WERI-Rb-1 (cell line): ENCODE measurements at places on chromosomes 5 and 9.

DNA sequence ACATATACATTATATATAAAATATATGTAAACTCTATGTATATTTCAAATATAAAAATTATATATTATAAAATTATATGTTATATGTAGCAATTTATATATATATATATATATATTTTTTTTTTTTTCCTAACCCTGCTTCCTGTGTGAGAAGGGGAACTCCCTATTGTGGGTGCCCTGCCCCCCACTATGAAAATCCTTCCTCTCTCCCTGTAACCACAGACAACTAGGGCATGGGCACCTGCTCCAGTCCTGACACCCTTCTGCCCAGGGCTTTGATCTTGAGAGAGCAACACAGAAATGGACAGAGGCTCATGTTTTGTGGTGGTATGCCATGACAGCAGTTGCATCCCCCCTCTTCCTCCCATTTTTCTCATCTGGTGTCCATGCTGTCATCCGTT lies 148.7 kb upstream of the IL12B start:
- DNase-seq = no peak

DNA sequence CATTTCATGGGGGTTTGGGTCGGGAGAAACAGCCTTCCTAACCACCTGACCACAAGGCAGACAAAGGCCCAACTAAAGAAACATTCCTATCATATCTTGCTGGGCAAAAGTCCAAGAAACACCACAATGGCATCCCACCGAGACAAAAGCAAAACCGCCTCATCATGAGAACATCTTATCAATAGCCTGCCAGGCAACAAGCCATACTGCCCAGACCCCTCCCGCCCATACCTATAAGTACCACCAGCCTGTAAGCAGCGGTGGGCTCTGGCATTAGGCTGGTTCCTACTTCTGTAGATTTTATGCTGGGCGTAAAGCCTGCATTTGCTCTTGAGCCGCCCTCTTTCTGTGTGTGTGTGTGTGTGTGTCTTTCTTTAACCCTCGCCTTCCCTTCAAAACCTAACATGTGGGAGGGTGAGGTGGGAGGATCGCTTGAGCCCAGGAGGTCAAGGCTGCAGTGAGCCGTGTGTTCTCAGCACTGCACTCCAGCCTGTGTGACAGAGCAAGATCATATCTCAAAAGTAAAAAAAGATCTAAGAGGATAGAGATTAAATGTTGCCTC lies 56.9 kb downstream of the PDE6A start:
- no peak for DNase-seq

GRCh38 chr5:61344187-61344944 lies 12.3 kb downstream of the ZSWIM6 start:
- no peak for DNase-seq

- no peak for DNase-seq
Measured at GRCh38 chr5:152511120-152511519, 106.0 kb upstream of the NMUR2 start.

GRCh38 chr5:151123897-151124751 lies 33.5 kb downstream of the ANXA6 start:
- DNase-seq = no peak

- DNase-seq = no peak
Measured at GRCh38 chr5:169979871-169980270, 424 bp downstream of the INSYN2B start.

- no peak for DNase-seq
Measured at GRCh38 chr5:126538579-126538978, 56.4 kb downstream of the ALDH7A1 start.

DNA sequence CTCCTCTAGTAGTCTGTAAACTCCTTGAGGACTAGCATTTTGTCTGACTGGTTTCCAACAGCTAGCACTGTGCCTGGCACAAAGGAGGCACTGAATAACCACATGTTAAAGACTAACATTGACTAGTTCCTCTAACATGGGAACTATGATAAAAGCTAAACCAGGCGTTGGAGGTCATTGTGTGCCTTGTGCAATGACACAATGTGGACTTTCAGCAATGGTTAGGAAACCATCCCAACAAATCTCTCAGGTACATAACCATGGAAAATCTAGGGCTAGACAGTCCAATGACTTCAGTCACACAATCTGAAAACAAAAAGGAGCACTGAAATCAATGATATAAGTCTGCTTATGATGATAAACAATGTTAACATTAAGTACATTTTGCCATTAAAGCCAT lies 200.6 kb downstream of the DCP2 start:
- no peak for DNase-seq

DNA sequence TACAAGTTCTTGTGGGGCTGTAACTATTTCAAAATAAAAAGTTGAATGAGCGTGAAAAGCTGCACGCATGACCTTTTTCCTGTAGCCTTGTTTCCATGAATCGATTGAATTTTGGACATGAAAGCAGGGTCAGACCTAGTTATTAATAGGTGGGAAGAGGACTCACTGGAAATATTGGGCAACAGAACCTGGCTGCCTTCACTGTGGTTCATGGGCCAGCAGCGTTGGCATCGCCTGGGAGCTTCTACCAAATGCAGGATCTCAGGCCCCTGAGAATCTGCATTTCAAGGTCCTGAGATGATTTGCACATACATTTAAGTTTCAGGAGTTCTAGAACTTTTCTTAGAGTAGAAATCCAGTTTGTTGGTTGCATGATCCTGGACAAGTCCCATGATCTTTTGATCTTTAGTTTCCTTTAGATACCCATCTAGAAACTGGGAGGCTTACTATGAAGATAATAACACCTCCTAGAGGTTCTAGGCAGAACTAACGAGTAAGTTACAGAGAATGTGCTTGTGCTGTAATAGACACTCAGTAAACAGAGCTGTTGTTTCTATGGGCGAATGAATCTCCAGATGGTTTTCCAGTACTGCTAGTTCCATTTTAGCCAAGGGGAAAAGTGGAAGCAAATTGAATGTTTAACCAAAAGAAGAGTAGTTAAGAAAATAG lies 12.4 kb downstream of the ANKRD33B start:
- DNase-seq = peak; percentile 0

DNA sequence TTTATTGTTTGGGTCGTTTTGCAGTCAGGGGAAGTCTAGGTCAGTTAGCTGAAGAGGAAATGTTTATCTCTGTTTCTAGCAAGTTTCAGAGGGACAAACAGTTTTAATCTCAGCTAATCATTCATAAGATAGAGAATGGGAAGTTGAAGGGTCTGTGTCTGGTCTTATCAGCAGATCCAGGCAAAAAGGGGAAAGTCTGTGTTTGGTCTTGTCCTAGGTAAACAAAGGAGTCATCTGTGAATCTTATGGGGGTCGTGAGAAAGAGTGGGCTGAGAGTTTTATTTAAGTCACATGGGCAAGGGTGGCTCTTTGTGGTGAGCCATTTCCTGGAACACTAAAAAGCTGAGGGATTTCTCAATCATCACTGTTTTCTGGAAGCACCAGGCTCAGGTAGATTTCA lies 5.6 kb upstream of the SNCAIP start:
- no peak for DNase-seq

- DNase-seq = no peak
Measured at GRCh38 chr5:15168358-15168757, 296.8 kb upstream of the ANKH start.

GRCh38 chr5:164357395-164358033 lies 852.1 kb downstream of the MAT2B start:
- DNase-seq = no peak

DNA sequence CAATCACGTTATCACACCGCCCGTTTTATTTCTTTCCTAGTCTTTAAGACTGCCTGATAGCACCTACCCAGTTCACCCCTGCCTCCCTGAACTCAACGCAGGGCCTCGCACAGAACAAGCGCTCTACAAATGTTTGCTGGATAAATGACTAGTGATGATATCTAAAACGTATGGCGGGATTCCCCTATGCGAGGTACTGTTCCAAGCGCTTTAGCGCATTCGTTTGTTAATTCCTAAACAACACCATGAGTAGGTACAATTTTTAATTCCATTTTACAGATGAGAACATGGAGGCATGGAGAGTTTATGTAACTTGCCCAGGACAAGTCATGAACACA lies 6.6 kb downstream of the POU4F3 start:
- no peak for DNase-seq

GRCh38 chr9:14962193-14962882 lies 52.1 kb upstream of the FREM1 start:
- DNase-seq = no peak

- no peak for DNase-seq
Measured at GRCh38 chr5:32460702-32461101, 16.2 kb upstream of the ZFR start.

DNA sequence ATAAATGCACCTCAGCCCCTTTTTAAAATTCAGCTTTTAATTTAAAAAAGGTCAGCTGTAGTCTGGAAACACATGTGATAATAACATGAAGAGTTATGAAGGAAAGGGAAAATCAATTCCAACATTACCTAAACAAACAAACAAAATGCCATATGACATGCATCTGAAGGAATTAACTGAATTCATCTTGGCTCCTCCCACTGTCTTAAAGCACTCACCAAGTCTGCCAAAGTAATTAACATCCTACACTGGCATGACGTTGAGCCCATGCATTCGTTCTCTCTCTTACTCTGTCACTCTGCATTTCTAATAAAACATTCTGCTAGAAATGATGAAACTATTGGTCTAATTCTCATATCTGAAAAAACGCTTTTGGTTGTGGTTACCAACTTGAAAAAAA lies 37.7 kb downstream of the TSSK1B start:
- DNase-seq = no peak

DNA sequence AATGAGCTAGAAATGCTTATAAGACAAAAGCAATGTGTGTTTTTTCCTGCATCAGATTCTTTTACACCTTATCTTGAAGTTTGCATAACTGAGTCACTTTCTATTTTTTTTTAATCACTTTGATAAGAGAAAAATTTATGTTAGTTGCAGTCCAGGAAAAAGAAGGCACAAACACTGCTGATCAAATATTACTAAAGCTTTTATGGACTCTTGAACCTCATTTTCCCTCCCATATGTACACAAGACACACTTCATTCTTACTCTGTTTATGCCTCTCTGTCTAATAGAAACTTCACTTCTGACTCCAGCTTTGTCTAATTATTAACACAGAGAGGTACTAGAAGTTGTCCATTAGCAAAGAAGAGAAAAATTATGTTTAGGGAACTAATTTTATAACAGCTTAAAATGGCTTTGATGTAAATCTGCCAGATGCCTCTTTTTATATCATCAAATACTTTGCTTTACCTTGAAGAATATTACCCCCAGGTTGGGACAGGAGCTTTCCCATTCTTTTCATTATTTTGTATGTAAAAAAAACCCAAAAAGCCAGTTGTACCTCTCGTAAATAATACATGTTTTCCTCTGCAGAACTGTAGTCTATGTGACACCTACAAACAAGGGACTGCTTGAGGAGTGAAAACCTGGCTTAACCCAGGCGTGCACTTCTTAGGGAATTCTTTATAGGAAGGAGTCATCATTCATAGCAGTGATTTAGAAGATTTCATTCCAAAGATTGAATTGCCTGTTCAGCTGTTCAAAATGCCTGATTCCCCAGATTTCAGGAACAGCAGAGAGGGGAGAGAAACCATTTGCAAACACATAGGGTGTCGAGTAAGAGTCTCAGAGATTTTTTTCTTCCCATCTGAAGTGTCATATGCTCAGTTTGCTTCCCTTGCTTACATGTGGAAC lies 72.6 kb downstream of the DAPK1 start:
- DNase-seq = no peak

- DNase-seq = no peak
Measured at GRCh38 chr9:133235549-133236222, 26.6 kb upstream of the OBP2B start.

DNA sequence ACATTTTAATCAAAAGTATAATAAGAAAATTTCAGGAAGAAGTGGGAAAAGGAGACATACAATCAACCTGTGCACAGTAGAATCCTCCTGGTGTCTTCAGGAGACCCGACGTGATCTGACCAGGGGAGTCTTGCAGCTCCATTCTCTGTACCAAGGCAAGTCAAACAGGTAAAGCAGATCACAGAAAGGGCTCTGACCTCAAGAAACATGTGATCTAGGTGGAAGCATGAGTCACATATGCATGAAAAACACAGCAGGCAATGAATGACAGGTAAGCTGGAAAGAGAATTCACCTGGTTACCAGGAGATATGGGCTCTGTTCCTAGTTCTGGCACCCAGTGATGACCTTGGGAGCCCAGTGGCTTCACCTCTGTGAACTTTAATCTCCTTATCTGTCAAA lies 19.4 kb upstream of the FABP6 start:
- DNase-seq = no peak

DNA sequence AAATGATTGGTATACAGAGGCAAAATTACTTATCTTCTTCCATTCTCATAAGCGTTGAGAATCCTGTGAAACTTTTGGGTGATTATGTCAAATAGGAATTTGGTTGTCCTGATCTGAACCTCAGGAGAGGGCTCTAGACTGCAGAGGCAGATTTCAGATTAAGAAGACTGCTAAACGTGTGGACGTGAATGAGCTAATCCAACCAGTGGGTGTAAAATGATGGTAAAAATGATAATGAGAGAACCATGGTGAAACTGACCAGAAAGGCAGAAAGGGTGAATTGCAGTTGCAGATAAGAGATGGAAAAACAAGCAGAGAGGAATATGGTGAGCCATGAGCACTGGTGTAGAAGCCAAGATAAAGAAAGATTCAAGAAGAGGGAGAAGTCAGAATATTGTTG lies 1200.2 kb upstream of the CDH6 start:
- no peak for DNase-seq

DNA sequence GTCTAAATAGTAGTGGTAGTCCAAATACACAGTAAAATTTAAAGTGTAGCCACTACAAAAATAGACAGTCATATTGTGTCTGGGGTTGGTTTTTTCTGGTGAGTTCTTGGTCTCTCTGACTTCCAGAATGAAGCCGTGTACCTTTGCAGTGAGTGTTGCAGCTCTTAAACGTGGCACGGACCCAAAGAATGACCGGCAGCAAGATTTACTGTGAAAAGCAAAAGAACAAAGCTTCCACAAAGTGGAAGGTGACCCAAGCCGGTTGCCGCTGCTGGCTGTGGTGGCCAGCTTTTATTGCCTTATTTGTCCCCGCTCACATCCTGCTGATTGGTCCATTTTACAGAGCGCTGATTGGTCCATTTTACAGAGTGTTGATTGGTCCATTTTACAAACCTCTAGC lies 188.7 kb downstream of the ZNF608 start:
- DNase-seq = no peak

DNA sequence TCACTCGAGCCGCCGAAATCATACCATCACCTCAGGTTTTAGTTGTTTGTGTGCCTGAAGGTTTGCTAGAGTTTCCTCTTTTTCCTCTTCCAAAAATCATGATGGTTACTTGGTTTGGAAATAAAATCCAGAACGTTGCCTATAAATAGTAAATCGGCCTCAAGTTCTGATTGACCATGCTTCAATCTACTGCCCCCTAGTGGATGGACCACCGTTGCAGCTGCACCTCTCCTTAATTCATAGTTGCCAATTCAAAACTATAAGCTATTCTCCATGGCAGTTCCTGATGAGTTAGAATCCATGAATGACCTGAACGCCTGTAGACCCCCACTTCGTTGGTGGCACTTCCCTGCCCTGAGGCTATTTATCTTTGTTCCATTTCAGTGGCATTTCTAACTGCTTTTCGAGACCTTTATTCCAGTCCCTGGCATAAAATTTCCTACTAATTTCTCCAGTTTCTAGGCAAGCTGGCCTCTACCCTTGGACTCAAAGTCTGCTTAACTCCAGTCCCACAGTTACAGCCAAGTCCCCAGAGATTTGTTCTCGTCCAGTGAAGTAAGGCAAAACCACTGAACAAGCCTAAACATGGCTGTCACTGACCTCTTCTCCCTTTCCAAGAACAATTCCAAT lies 422.6 kb downstream of the EFNA5 start:
- DNase-seq = peak; percentile 75

GRCh38 chr9:1469996-1470395 lies 419.8 kb downstream of the DMRT2 start:
- no peak for DNase-seq
